ENCODE measurements at places on chromosomes 12 and 14.

DNA sequence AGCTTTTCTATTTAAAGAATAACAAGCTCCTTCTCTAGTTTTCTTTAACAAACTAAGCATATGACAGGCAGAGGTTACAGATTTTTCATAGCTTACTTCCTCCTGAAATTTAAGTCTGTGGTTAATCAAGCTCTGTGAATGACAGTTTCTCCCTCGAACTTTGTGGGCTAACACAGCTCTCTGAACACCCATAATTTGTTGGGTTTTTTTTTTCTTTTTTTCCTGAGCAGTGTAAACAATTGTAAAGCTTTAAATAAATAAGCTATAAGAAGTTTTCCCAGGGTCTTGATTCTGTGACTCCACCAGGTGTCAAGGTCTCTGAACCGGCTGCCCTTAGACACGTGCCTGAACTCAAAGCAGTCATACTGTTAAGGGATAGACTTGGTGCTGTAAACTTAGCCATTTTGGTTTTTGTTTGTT lies 128.1 kb upstream of the AMIGO2 start:
- DNase-seq, result no peak

DNA sequence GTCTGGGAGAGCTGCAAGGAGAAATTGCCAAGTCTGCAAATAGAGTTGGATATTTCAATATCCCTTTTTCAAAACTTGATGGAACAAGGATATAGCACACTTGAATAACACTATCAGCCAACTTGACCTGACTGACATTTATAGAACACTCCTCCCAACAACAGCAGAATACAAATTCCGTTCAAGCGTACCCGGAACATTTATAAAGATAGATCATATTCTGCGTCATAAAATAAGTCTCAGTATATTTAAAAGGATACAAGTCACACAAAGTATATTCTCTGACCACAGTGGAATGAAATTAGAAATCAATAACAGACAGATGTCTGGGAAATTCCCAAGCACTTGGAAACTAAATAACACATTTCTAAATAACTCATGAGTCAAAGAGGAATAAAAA lies 29.0 kb upstream of the MEG3 start:
- DNase-seq, result no peak

GRCh38 chr12:116735951-116736599 lies 1.8 kb downstream of the SPRING1 start:
- DNase-seq, result no peak

GRCh38 chr14:75343911-75344310 lies 65.3 kb downstream of the FOS start:
- DNase-seq, result no peak

DNA sequence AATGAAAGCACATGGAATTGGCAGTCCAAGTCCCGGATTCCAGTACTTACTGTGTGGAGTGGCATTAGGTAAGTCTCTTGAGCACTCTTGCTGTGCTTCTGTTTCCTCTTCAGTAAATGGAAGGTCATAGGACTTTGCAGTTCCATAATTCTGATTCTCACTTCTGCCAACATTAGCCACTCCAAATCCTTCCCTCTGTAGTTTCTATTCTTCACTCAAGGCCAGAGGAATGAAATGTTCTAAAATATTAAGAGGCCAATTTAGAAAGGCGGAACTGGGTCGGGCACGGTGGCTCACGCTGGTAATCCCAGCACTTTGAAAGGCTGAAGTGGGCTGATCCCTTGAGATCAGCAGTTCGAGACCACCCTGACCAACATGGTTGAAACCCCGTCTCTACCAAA lies 19.8 kb upstream of the SLC5A8 start:
- DNase-seq, result no peak

- peak; percentile 77 for DNase-seq
These were observed 62.3 kb downstream of the BEGAIN start for GRCh38 chr14:100524933-100525243.

DNA sequence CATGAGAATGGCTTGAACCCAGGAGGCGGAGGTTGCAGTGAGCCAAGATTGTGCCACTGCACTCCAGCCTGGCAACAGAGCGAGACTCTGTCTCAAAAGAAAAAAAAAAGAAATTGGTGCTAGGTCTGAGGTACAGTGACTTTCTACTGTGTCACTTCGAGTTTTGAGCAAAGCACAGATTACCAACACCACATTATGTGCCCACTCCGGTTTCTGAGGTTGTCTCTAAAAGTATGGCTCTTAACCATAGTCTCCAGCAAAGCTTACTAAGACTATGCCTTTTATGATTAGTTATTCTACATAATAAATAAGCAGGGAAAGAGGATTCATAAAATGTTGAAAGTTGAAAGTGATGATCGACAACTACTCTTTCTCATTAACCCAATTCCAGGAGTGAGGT lies 8.0 kb downstream of the RBM23 start:
- no peak for DNase-seq

DNA sequence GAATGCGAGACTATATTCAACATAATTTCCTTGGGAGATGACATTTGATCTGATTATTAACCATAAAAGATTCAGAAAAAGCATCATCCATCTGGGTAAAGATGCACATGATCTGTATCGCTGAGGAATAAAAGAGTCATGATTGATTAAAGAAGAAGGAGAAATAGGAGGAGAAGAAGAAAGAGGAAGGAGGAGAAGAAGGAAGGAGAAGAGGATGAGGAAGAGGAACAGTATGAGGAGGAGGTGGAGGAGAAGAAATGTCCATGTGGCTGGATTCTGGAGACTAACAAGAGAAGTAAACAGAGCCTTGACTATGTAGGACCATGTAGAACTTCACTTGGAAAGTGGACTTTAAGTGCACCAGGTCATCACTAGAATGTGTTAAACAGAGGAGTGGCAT lies 947.4 kb downstream of the LRFN5 start:
- DNase-seq, result no peak

GRCh38 chr12:96472384-96472783 lies 17.0 kb upstream of the CFAP54 start:
- peak; percentile 31 for DNase-seq

- DNase-seq, result no peak
These were observed 69.2 kb upstream of the ARHGAP5 start for GRCh38 chr14:32007755-32008362.

DNA sequence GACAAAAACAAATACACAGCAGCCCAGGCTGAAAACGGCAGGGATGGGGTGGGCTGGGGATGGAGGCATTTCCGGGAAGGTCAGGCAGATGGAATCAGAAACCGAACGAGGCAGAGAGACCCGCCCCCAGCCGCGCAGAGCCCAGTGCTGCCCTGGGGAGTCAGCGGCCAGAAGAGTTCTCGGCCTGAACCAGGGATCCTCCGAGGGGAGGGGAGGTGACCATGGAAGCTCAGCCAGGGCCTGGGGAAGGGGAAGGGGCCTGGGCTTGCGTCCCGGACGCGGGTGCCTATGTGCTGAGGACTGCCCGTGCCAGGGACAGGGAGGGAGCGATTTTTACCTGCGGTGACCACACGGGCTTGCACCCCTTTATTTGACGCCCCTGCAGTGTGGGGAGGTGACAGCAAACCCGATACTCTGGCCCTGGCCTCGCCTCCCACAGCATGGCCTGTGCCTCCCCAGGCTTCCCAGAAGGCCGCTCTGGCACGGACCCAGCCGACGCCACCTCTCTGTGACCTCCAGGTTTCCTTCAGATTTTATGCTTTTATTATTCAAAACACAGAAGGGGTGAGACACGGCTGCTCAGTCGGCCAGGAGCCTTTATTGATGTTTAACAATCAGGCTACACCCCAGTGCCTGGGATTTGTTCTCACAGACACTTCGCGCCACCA lies 7.7 kb downstream of the LRCOL1 start:
- no peak for DNase-seq

- DNase-seq, result peak; percentile 83
These were observed 72.4 kb downstream of the TTC9 start for GRCh38 chr14:70714055-70714550.

- no peak for DNase-seq
These were observed 5.9 kb upstream of the CCDC197 start for GRCh38 chr14:93991212-93991611.

DNA sequence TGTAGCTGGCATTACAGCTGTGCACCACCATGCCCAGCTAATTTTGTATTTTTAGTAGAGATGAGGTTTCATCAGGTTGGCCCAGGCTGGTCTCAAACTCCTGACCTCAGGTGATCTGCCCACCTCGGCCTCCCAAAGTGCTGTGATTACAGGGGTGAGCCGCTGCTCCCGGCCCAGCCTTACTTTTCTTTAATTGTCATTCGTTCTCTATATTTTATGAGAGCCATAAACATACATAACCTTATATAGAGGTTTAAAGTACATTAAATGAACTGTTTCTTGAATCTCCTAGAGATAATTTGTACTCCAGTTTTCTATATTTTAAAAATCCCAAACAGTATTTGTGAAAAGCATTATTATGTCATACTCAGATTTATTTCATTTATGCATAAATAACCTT lies 98.6 kb downstream of the SYNE2 start:
- no peak for DNase-seq

DNA sequence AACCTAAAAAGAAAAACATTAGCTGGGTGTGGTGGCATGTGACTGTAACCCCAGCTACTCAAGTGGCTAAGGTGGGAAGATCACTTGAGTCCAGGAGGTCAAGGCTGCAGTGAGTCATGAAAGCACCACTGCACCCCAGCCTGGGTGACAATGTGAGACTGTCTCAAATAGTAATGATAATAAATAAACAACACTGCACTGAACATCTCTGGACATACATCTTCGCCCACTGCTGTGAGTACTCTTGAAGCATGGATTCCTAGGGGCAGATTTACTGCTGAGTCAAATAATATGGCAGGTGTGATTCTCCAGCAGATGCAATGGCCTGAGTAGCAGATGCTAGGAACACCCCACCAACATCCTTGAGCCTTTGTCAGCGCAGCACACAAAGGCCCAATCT lies 23.6 kb downstream of the ABCB9 start:
- DNase-seq, result no peak

DNA sequence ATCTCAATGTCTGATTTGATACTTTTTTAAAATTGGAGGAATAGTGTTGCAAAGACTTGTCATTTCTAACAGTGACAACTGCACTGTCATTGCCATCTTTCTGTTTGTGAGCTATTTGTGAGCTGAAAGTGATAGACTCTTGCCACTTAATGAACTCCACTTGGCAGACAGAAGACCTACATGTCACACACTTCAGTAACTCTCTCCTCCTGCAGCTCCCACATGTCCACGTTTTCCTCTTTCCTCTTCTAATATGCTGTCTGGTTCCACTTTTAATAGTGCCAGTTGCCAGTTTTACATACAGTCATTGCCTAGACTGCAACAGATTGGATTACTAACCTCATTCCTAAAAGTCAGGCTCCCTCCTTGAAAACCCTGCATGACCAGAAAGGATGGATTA lies 121.5 kb downstream of the CAPZA3 start:
- no peak for DNase-seq

DNA sequence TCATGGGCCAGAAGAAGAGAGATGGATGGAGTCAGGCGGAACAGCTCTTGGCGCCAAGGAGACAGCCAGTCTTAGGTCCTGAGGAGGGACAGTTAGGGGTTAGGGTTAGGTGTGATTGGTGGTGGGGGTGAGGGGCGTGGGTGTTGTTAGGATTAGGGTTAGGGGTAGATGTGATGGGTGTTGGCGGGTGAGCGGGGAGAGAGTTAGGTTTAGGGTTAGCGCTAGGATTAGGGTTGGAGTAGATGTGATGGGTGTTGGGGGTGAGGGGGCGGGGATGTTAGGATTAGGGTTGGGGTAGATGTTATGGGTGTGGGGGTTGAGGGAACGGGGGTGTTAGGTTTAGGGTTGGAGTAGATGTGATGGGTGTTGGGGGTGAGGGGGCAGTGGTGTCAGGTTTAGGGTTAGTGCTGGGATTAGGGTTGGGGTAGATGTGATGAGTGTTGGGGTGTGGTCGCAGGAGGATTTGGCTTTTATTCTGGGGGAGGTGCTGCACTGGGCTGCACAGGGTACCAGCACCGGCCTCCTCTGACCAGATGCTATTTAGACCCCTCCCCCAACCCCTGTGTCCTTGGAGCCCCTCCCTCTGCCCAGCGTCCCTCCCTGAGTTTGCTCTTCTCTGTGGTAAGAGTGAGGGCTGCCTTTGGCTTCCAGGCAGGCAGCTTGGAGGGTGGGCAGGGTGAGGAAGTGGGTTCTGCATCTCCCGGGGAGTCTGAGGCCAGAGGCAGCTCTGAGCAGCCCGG lies 35.6 kb upstream of the FBRSL1 start:
- no peak for DNase-seq

DNA sequence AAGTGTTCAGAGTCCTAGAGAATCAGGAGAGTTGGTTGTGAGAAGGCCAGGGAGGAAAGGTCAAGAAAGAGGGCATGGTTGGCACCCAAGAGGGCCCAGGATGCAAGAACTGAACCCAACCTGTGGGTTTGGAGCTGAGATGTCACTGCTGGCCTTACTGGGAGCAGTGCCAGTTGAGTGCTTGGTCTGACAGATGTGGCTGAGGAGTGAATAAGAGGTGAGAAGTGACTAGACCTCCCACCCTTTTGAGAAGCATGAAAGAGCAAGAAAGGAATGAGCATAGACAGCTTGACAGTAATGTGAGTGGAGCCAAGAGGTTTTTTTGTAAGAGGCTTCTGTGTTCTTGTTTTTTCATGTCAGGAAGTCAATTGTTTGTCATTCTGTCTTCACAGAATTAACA lies 95.3 kb downstream of the FGD4 start:
- DNase-seq, result no peak

- DNase-seq, result no peak
These were observed 167.4 kb downstream of the C12orf50 start for GRCh38 chr12:87861791-87862190.

- no peak for DNase-seq
These were observed 205.2 kb downstream of the PAX9 start for GRCh38 chr14:36866867-36867266.

DNA sequence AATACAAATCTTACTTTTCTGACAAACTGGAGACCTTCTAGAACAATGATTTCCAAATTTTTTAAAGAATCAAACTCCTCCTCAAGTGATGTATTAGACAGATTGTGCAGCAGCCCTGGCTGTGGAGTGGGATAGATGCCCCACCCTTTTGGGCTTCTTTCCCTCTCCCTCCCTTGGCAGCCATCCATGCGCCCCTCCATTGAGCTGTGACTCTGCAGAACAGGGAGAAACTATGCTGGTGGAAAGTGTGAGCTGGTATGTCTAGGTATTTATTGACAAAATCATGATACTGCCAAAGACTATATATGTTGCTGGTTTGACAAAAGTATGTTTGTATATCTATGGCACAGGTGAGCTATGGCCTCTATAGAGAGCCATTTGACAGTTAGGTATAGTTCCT lies 138.5 kb downstream of the KTN1 start:
- DNase-seq, result no peak

DNA sequence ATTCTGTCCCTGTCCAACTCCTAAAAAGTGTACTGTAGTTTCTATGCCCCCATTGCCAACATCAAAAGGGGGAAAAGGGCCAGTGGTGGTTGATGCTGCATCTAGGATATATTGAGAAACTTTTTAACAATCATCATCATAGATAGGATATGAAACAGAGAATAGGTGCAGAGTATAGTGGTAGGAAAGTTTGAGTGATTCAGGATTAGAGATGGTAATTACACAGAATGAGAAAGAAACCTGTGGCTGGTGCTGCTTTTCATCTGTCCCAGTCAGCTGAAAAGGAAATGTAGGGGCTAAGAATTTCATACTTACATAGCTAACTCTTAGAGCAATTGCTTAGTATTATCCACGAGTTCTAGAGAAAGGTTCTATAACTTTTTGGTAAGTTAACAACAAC lies 67.6 kb downstream of the GTF2A1 start:
- no peak for DNase-seq
